GM13977 (cell line): ENCODE measurements at places on chromosomes 13 and 19.

GRCh38 chr13:112968380-112968909 lies 569 bp upstream of the MCF2L start:
- peak; percentile 74 for DNase-seq

DNA sequence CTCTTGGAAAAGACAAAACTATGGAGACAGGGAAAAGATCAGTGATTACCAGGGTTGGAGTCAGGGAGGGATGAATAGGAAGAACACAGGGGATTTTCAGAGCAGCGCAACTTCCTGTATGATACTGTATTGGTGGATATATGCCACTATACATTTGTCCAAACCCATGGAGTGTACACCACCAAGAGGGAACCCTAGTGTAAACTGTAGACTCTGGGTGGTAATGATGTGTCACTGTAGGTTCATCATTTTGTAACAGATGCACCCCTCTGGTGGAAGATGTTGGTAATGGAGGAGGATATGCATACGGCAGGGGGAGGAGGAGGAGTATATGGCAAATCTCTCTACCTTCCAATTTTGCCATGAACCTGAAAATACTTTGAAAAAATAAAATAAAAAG lies 68.1 kb downstream of the UFM1 start:
- peak; percentile 17 for DNase-seq

DNA sequence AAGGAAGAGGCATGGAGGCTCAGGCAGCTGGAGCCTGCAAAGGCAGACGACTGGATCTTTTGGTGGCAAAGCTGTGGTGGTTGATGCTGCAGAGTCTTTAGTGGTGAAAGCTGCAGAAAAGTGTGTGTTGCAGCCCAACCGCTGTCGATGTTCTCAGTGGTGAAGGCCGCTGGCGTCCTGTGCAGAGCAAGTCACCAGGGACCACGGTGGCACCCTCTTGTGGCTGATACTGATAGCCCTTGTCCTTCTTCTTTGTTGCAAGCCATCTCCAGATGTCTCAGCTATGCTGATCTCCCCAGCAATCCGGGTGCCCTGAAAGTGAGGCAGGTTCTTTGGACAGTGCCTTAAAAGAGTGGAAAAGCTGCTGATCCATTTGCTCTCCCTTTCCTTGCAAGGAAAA lies 610.9 kb upstream of the PCDH9 start:
- no peak for DNase-seq

DNA sequence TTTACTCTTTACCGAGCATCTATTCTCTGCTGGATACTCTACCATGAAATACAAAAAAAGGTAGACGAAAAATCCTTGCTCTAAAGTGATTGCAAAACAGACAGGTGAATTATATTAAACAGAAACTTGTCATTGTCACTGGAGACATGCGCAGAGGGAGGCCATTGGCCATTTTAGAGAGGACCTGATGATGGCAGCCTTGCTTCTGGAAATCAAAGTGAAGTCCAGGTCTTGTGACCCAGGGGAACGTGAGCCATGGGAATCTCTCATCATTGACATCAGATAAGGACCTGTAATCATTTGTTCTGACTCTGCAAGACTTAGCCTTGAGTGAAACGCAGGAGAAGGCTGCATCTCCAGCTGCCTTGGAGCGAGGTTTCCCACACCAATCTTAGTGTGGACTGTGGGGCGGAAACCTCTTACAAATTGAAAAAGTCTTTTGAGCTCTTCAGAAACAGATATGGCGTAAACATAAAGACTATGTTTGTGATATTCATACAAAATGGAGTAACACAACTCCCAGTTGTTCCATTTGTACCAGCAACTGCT lies 16.8 kb upstream of the SLC46A3 start:
- DNase-seq, result no peak

DNA sequence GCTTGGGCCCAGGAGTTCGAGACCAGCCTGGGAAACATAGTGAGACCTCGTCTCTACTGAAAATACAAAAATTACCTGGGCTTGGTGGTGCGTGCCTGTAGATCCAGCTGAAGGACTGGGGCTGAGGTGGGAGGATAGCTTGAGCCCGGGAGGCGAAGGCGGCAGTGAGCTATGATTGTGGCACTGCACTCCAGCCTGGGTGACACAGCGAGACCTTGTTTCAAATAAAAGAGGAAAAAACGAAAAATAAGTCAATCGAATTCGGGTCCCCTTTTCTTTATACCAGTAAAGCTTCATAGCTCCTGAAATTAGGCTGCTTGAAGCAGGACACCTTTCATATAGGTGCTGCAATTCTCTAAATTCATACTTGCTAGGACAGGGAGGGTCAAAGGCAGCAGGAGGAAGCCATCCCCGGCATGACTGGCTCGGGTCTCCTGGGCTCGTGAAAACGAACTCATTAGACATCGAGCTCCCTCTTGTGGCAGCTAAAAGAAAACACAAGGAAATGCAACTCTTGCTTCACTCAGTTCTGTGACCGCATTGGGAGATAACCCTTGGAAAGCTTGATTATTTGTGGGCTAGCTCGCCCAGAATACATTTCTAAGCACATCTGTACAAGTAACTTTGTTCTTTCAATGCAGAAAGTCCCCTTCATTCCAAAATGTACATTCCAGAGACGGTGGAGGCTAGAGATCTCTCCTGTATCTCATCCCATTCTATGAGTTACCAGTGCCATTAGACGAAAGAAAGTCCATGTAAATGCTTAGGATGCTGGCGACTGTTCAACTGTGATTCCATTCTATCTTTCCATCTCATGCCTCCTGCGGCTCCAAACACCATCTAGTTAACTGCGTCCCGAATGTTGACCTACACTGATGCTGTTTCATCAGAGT lies 16.8 kb downstream of the FPR2 start:
- DNase-seq, result peak; percentile 53

- peak; percentile 40 for DNase-seq
Measured at GRCh38 chr19:40416918-40417642, 3.9 kb upstream of the PRX start.

DNA sequence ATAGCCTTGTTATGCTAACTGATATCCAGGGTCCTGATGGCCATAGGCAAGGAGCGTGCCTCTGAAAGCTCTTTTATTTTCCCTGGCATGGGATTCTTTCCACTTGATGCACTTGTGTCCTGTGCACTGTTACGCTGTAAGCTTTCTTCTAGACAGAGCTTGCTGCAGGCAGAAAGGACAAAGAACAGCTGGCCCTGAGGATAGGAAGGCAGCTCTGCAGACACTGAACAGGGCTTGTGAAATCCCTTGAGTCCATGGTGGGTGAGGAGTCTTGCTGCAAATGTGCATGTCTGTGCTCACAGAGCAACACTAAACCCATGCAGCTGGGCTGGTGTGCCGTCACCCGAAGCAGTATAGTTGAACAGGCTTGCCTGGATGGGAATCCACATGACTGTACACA lies 126.6 kb downstream of the AKAP11 start:
- DNase-seq, result no peak

GRCh38 chr19:12837225-12837624 lies 1.1 kb upstream of the MAST1 start:
- DNase-seq, result no peak

- DNase-seq, result peak; percentile 73
Measured at GRCh38 chr19:54158812-54159351, 639 bp downstream of the LENG1 start.

DNA sequence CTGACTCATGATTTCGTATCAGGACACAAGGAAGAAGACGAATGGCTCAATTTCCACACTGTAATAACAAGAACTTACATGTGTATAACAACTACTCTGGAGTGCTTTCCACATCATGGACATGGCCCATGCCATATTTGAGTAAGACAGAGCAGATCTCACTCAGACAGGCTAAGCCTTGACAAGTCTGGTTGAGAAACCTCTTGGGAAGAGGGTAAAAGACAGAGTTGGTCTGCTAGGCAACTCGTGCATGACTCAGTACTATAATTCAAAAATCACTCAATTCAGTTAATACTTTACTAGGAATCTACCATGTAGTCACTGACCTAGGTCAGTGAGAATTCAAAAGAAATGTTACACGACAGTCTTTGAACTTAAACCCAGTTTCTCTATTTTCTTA lies 5.7 kb upstream of the THSD1 start:
- peak; percentile 31 for DNase-seq

DNA sequence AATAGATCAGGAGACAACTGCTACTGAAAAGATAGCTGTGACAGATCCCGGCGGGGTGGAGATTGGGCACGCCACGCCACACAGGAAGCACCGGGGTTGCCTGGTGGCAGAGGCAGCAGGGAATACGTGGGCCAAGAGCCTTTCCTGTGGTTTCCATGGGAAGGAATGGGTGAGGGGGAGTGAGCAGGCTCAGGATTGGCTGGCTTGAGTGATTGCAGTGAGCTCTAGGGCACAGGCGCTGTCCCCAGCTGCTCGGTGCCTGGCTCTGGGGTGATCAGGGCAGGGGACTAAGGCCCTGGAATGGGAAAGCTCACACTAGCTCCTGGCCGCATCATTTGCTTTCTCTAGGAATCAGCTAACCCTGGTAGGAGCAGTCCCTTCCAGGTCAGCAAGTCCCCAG lies 166.1 kb downstream of the USP12 start:
- no peak for DNase-seq

DNA sequence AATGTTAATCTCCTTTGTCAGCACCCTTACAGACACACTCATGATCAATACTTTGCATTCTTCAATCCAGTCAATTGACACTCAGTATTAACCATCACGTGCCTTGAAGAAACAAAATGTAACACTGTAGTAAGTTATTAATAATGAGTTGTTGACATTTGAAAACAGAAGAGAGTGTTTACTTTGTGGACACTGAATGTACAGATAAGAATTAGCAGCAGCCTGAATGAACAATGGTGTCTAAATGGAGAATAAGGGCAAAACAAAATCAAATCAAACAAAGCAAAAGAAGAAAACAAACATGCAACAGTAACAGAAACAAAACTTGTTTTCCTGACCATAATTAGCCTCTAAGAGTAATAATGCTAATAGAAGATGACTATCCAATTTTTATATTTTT lies 1191.1 kb upstream of the MIR17HG start:
- no peak for DNase-seq

- peak; percentile 85 for DNase-seq
Measured at GRCh38 chr19:632579-633067, 714 bp downstream of the POLRMT start.

- no peak for DNase-seq
Measured at GRCh38 chr19:55691561-55692481, 16.8 kb downstream of the EPN1 start.

GRCh38 chr19:2491130-2491801 lies 15.3 kb downstream of the GADD45B start:
- DNase-seq, result no peak

DNA sequence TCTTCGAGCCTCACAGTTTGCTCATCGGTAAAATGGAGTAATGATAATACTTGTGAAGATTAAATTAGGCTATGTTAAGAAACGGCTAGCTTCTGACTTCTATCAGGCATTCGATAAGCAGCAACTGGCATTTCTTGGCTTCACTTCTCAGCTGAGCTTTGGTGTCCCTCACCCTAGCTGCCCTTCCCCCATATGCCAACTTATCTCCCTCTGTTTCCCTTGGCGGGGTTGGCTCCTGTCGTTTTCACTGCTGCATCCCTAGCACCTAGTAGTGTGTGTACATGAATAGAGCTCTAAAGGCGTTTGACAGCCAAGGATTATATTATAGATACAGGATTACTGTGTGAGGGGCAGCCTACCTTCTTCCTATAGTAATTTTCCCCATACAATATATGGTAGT lies 97.5 kb downstream of the TNFSF11 start:
- DNase-seq, result no peak

DNA sequence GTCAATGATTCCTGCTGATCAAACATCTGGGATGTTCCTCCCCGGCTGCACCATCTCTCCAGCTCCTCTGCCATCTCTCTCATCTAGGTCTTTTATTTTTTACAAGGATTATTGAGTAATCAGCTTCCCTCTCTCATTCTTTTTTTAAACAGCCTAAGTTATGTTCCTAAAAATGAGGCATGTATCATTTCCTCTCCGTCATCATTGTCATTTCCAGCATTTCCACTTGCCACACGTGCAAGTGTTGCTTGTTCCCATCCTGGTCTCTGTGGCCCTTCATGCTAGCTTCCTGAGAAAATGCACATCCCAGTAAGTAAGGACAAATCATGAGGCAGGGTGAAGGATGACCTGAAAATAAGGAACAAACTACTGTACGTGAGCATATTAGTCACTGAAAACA lies 102.7 kb upstream of the POSTN start:
- DNase-seq, result no peak

- DNase-seq, result no peak
Measured at GRCh38 chr13:40596484-40596883, 70.0 kb downstream of the FOXO1 start.

DNA sequence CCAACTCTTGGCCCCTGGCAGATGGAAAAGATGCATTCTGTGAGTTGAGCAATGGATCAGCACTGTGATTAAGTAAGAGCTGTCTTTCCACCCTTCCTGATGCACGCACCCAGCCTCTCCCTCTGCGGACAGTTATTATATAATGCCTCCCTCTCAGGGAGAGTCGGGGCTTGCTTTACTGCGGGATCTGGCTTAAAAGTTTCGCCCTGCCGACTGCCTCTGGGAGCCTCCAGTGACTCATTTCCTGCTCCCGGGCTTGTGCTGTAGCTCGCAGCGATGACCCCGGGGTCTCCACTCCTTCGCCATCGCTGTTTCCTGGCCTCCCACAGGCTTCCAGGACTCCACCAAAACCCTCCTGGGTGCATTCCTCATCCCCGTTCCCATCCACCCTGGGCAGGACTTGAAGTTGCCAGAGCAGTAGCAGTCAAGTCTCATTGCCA lies 107.4 kb upstream of the SLC7A1 start:
- DNase-seq, result no peak

- DNase-seq, result peak; percentile 6
Measured at GRCh38 chr19:38745316-38745715, 1.0 kb upstream of the CAPN12 start.

DNA sequence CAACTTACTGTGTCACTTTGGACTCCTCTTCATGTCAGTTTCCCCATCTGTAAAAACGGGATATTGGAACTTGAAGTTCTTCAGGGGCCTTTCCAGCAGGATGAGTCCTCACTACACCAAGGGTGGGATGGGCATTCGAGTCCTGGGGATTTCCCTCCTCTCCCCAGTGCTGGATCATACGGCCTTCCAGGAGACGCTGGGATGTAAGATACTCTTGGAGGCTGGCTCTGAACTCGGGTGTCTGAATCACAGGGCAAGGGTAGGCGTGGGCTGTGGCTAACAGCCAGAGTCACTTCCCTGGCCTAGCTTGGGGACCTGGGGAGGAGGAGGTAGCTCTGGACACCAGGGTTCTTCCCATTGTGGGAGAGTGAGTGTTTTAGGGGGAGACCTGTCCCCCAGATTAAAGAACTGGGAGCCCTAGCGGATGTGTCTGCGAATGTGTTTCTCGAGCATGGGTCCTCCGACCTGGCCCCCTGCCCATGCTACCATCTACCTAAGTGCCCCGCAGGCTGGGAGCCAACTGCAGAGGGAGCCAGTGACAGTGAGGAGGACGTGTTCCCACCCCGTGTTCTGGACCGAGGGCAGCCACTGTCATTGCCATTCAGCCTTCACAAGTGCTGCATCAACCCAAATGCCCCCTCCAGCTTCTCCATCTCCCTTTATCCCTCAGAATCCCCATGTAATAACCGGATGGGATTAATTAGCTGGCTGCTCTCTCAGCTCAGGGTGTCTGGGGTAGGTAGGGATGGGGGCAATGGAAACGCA lies 2.4 kb upstream of the CYTH2 start:
- DNase-seq, result no peak
